Stimulated activated naive CD4-positive, alpha-beta T cell treated with Interleukin-2 at 50 U/mL for 16 hours (primary cell): ENCODE measurements at places on chromosomes 5 and 9.

DNA sequence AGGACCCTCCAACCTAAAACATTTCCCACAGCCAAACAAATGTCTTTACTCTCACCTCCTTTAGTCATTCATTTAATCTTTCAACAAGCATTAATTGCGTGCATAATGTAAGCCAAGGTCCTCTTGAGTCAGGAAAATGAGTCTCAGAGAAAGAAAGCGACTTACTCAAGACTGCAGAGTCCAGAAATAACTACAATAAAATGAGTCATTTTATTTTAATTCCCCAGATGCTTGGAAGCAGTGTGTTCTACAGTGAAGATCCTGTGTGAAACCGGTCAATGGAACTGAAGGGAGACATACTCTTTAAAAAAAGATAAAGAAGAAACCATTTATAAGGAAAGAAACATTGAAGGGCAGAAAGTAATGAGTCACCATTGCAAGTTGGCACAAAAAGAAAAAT is 513.7 kb downstream of the CDK5RAP2 start:
- no peak for DNase-seq

- DNase-seq, result no peak
Measured at GRCh38 chr5:102119252-102119651, 176.8 kb downstream of the SLCO4C1 start.

GRCh38 chr5:173736923-173737412 is 120.5 kb upstream of the BOD1 start:
- no peak for DNase-seq

DNA sequence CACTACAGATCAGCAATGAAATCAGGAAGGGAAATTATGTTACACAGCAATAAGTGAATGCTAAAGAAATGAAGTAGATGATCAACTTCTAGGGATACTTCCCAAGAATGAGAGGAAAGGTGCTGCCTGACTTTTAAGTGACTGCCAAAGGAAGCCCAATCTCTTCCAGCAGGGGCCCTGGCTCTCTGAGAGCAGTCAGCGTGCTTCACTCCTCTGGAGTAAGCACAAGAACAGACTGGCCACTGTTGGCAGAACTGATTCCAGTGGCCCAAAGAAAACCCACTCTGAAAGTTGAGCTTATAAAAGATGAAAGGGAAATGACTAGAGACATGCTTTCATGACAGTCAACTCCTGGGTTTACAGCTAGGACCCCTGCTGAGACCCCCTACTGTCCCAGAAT is 41.8 kb downstream of the MTMR12 start:
- no peak for DNase-seq

GRCh38 chr9:107732781-107733522 is 243.4 kb upstream of the KLF4 start:
- no peak for DNase-seq

- DNase-seq, result no peak
Measured at GRCh38 chr5:112355058-112355685, 63.9 kb downstream of the EPB41L4A start.

GRCh38 chr5:99544356-99544755 is 615.5 kb upstream of the CHD1 start:
- no peak for DNase-seq

DNA sequence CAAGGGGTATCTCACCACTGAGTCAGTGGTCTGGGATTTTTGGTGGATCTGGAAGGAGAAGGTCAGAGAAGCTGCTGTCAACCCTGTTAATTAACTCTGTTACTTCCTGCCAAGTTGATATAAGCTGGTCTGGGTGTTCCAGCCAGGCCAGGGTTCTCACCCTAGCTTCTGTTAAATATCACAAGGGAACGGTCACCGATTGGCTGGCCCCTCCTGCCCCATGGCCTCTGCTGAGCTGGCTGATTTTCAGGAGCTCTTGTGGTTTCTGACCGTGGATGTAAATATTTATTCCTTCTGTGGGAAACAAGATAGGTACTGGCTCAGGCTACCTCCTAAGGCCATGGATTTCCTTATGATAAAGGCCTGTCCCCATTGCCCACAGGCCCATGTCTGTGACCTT is 1.0 kb downstream of the ADAMTS13 start:
- no peak for DNase-seq

- no peak for DNase-seq
Measured at GRCh38 chr5:58262226-58262625, 197.7 kb downstream of the PLK2 start.

- DNase-seq, result no peak
Measured at GRCh38 chr5:156920861-156921431, 42.1 kb downstream of the TIMD4 start.

- no peak for DNase-seq
Measured at GRCh38 chr5:143865426-143866025, 53.6 kb downstream of the HMHB1 start.

GRCh38 chr5:135441350-135441831 is 5.8 kb downstream of the DCANP1 start:
- no peak for DNase-seq

- no peak for DNase-seq
Measured at GRCh38 chr9:123660691-123661466, 269.0 kb downstream of the DENND1A start.

DNA sequence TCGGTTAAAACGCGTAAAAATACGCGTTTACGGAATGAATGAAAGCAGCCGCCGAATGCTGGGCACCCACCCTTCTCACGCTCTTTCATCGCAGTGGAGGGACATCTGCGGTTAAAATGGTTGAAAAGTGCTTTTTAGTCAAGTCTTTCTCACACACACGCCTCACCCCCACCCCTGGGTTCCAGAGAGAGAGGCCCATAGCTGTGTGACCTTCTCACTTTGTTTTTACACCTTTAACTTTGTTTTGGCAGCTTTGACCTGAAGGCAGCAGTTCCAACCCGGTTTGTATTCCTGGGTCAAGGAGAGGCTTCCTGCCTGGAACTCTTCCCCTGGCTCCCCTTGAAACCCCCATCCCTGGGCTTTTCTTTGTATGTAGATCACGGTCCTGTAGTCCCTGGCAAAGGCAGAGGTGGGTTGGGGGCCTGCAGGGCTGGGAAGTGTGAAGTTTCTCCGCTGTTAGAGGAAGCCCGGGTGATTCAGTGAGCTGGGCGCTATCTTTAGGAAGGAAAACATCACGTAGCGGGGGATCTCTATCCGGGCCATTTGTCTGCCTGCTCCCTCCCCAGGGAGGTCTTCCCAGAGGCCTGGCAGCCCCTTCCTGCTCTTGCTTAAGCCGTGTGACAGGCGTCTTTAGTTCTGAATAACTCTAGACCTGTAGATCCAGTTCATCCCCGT is 29.6 kb downstream of the SPRY4 start:
- DNase-seq, result no peak

- DNase-seq, result no peak
Measured at GRCh38 chr9:78311075-78311474, 14.2 kb downstream of the PSAT1 start.

DNA sequence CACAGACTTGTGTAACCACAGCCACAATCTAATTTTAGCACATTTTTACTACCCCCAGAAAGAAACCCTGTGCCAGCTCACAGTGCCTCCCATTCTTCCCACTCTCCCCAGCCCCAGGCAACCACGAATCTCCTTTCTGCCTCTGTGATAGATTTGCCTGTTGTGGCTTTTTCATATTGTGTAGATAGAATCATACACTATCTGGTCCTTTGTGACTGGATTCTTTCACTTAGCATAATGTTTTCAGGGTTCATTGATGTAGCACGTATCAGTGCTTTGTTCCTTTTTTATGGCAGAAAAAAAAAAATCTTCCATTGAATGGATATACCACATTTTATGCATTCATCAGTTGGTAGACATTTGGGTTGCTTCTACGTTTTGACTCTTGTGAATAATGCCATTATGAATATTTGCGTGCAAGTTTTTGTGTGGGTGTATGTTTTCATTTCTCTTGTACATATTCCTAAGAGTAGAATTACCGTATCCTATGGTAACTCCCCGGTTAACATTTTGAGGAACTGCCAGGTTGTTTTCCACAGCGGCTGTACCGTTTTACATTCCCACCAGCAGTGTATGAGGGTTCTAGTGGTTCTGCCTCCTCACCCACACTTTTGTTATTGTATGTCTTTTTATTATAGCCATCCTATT is 64.5 kb downstream of the RCL1 start:
- DNase-seq, result no peak

DNA sequence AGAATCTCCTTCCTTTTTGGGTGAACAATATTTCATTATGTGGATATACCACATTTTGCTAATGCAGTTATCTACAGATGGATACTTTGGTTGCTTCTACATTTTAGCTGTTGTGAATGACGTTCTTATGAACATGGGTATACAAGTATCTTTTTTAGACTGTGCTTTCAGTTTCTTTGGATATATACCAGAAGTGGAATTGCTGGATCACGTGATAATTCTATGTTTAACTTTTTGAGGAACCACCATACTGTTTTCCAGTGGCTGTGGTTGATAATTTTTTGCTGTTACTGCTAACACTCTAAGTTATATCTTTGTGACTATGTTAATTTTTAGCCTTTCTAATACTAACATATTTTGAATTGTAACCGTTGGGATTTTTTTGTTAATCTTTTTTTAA is 12.5 kb downstream of the WDR70 start:
- no peak for DNase-seq

- no peak for DNase-seq
Measured at GRCh38 chr5:123718238-123718637, 206.3 kb downstream of the CSNK1G3 start.

GRCh38 chr5:1820926-1821325 is 19.7 kb downstream of the NDUFS6 start:
- no peak for DNase-seq

DNA sequence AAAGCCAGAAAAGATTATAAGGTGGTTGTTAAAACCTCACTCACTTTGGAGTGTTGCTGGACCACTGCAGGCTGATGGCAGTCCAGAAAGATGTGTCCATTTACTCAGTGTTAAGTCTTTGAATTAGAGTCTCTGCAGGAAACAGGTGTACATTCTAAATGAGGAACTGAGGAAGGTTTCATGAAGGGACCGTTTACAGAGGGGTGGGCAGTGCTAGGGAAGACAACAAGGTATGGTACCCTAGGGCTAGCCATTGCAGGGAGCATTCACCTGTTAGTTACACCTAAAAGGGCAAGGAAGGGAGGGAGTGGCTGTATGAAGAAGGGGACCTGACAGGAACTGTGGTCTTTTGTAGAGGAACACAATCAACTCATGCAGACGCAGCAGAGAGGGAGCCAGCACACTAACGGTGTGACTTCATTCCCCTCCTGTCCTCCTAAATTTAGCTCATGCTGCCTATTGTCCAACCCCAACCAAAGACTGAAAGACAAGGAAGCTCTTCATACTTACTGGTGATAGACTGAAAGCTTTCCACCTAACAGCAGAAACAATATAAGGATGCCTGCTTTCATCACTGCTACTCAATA is 32.2 kb upstream of the PAX5 start:
- DNase-seq, result no peak

DNA sequence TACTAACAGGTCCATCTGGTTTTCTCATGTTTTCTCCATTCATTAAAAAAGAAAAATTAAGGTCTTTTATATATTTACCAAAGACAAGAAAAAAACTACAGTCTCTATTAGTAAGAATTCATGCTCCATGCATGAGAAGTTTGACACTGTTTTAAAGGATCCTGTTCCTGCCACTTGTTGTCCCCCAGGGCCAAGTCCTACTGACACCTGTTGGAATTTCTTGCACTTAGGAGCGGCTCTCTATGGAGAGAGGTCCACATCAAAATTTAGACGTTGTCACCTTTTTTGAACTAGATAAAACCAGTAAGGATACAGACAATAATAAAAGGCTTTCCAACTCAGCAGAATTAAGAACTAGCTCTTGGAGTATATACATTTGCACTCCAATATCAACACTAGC is 42.3 kb downstream of the PWWP2A start:
- no peak for DNase-seq

- no peak for DNase-seq
Measured at GRCh38 chr5:11230890-11231289, 469.9 kb upstream of the DAP start.

DNA sequence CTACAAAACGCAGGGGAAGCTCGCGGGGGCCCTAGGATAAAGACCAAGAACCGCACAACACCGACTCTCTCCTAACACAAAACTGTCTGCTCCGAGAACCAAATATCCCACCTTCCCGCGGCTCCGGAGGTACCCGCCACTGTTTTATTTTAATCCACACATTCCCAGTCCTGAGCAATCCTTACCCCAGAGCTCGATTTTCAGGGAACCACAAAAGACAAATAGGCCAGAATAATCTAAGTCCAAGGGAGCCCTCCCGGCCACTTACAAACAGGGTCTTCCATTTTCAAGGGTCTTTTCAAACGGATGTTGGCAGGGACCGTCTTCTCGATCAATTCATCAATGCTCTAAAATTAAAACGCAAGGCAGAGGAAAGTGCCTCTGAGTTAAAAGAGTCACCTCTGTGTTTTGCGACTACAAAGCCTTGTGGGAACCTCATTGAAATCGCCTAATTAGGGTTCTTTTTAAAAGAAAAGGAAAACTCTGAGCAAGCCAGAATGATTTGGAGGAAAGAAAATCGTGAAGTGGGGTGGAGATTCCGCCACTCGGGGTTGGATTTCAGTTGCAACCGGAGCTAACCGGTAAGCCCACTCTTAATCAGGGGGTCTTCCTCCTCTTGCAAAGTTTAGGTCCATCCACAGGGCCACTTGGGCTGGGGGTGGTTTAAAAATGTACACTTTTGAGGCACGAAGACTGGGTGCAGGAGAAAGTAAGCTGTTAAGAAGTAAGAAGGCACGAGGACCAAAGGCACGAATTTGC is 1.0 kb downstream of the GLDC start:
- no peak for DNase-seq

- no peak for DNase-seq
Measured at GRCh38 chr9:34554211-34555001, 31.6 kb upstream of the ENHO start.

DNA sequence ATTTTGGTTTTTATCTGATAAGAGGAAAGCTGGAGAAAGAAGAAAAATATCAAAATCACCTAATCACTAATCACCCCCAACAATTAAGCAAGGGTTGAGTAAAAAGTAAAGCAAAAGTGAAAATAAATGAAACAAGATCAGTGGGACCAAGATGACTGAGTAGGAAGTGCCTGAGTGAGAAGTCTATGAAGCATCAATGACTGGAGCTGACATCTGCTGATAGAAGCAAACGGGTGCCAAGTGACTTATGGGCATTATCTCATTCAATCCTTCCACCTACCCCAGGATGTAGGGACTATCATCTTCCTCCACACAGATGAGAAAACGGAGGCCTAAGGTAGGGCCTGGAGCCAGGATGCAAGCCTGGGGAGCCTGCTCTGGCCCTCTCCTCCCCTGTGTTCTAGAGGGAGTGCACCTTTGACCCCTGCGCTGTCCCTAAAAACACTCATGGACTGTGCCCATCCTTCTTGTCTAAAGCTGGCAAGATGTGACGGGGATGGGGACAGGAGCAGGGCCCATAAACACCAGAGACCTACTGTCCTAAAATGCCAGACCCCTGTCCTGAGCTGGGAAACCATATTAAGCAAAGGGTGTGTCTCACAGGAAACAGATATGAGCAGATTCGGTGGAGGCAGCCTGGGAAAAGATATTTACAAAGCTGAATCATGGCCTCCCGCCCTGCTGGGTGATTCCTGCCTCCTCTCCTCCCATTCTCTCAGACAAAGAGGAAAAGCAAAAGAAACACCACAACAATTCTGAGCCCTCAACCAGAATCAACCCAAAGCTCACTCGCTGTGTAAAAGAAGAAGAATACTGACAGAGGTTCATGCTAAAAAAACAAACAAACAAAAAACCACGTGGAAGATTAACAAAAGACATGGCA is 116.0 kb downstream of the AUH start:
- no peak for DNase-seq

GRCh38 chr9:116687074-116687753 is at the start of gene TRIM32:
Gene TRIM32 (plus strand): TSS chr9:116687305. CDS start chr9:116697743, 10,438 bp downstream.
- peak; percentile 91 for DNase-seq
